NCI-H1105 treated with DMSO at 0.1 percent for 48 hours (cell line): ENCODE measurements at places on chromosomes 2 and 18.

- no peak for DNase-seq
Observed at GRCh38 chr2:237096911-237097310, 11.2 kb downstream of the COPS8 start.

DNA sequence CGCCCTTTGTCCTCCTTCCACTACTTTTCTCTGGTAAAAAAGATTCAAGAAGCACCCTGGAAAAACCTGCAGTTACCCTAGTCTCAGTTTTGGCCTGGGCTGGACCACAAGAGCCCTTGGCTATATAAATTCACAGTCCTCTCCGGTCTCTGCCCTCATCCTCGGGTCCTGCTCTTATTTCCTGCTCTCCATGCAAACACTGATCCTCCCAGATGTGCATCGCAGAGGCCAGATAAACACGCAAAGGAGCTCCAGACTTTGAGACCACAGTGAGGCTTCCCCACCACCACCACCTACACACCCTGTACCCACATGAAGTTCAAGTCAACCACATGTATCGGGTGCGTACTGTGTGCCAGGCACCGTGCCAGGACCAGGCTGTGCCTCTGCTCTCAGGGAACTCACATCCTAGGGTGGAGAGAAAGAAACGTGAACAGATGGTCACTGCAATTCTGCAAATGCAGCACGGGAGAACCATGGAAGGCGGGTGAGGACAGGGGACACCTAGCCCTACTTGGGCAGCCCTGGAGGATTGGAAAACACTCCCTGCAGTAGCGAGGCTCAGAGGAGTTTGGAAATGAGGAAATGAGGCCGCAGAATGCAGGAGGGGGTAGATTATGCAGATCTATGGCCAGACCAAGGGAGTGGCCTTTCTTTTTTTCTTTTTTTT, 7.4 kb downstream of the CTDSP1 start:
- DNase-seq = peak; percentile 48

DNA sequence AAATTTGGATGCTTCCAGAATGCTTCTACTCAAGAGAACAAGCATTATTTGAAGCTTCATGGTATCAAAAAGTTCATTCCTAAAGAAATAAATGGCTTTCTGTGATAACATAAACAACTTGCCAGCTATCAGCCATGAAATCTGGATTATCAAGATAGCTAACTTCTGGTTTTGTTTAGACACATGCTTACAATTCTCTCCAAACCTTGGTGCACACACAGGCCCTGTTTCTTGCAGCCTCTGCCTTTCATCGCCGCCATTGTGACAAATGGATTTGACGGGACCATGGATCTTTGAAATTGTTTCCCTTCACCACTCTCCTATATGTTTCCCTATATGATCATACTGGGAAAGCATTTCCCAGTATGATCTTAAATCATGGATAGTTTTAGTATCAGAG, 47.9 kb upstream of the CABLES1 start:
- DNase-seq = no peak

- DNase-seq = no peak
Observed at GRCh38 chr2:239932881-239933735, 92.0 kb downstream of the NDUFA10 start.

- DNase-seq = no peak
Observed at GRCh38 chr2:113175042-113175628, 1.4 kb downstream of the PSD4 start.

DNA sequence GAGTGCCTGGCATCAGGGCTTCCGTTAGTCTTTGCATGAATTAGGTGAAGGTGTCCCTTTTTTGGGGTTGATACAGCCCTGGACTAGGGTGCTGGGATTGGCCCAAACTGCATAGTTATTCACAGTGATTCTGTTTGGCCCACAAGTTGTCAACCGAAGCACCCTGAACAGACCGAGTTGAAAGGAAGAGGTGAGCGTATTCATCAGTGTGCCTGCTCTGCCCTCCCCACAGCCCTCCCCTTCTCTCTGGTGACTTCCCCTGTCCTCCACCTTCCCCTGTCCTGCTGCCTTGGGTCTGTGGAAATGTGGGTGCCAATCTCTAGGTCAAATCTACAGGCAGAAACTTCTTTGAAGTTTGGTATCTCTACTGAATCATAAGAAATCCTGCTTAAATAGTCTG, 330.5 kb downstream of the DYSF start:
- no peak for DNase-seq

DNA sequence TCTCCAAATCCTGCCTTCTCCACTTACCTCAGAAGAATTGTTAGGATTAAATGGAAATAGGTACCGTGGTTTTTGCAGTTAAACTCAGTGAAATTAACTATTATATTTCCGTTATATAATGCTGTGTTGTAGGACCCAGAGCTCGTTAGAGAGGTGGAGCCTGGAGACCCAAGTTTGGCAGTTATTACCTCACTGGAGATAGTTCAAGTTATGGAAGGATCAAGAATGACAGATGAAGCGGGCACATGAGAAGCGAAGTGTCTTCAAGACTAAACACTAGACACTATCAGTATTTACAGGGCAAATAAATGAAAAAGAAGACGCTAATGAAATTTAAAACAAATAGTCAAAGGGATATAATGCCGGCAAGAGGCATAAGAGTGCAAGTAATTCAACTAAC, 866 bp downstream of the CWC22 start:
- no peak for DNase-seq

DNA sequence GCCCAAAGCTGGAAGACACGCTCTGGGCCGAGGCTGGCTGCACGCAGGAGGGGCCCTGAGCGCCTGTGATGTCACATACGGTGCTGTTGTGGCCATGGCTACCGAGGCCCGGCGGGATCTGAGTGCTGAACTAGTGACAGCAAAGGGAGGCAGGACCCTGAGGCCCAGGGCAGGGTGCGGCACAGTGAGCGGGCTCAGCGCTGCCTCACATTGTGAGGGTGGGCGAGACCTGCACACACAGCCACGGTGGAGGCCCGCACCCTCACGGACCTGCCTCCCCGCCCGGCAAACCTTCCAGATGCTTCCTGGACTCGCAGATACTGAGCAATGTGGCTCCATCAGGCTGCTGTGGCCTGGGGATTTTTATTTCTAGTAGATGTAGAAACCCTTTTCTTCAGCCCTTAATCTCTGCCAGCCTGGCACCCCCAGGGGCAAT, 133.8 kb upstream of the CTDP1 start:
- no peak for DNase-seq

DNA sequence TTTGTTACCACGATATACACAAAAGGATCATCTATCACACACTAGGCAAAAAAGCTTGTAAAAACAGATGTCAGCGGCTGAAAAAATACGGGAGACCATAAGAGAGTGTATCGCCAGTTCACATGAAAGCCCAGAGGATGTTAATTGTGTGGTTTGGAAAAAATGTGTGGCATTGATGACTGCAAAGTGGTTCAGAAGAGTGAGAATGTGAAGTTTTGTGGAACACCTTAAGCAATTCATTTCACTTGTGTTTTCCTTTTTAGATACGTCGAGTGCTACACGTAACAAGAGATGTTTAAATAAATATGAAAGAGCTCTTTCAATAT, 61.7 kb upstream of the DAPL1 start:
- no peak for DNase-seq

DNA sequence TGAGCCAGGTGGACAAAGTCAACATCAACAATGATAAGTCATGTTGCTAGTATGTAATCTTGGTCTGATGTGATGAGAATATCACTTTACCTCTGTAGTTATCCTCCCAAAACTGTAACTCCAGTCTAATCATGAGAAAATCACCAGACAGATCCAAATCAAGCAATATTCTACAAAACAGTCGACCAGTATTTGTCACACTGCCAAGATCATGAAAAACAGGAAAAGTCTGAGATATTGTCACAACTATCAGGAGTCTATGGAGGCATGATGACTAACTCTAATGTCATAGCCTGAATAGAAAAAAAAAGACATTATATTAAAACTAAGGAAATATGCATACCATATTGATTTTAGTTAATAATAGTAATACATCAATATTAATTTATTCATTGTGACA, 1883.3 kb upstream of the CELF4 start:
- DNase-seq = no peak

DNA sequence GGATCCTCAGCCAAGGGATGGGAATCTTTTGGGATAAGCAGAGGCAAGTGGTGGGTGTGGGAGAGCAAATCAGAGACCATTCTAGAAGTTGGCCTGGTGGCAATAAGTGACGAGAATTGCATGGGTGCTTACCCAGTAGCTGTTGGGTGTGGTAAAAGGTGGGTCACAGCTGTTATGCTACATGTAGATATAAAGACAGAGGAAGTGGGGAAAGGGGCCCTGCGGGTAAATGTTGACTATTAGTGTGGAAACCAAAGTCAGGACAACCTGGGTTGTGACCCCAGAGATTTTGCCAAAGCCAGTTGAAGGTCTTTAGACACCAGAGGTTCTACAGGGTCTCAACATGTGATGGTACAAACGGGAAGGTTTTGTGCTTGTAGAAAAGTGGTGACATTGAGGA, 443.6 kb upstream of the HNRNPA3 start:
- DNase-seq = no peak

GRCh38 chr18:58051765-58052460, 7.9 kb downstream of the NEDD4L start:
- peak; percentile 11 for DNase-seq

GRCh38 chr2:173249661-173250641, 104.7 kb upstream of the CDCA7 start:
- peak; percentile 95 for DNase-seq

GRCh38 chr2:171958475-171958874, 36.2 kb downstream of the HAT1 start:
- no peak for DNase-seq
